ENCODE measurements at places on chromosomes 11 and 22.

GRCh38 chr11:114062272-114062671, 2.8 kb downstream of the ZBTB16 start:
- no peak for DNase-seq

GRCh38 chr22:47102081-47102480, 339.6 kb downstream of the TBC1D22A start:
- DNase-seq, result no peak

- DNase-seq, result no peak
Measured at GRCh38 chr11:115869780-115870431, 365.7 kb upstream of the CADM1 start.

DNA sequence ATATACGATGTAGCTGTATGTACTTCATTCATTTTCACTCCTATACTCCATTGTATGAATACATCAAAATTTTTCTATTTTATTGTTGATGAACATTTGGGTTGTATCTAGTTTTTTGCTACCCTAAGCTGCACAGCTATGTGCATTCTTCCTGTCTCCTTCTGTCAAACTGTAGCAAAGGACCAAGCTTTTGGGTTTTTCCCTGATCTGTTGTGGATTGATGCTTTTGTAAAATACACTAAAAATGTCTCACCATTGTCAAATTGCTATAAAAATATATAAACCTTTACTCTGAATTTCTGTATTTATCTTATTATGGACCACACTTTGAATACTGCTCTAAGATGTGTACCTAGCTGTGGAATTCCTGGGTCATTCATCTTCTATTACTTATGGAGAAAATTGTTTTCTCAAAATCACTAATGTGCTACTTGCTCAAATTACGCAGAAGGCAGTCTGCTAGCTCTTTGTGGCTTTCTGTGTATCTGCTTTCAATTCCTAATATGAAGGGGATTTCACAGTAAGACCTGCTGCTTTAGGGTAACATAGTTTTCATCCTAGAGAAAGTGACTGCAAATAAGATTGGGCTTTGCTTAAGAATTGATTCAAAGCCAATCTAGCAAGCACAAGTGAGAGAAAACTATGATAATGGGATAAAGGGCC, 123.4 kb downstream of the CYP2R1 start:
- DNase-seq, result no peak

DNA sequence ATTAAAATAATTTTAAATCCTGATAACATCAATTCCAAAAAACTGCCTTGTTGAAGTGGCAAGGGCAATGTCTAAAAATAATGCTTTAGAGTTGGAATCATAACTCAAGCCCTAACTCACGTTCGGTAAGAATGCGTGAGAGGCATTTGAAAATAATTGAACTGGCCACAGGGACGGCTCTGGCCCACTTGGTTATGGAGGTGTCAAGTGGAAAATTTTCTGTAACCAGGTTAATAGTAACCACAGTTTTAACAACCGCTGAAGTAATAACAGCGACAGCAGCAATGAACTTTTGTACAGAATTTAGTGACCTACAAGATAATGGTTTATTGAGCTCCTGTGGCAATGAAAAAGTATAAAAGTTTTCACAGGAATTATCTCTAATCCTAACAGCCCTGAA, 79.4 kb downstream of the ETS1 start:
- no peak for DNase-seq

GRCh38 chr22:46596819-46597218, 23.4 kb upstream of the GRAMD4 start:
- peak; percentile 97 for DNase-seq

DNA sequence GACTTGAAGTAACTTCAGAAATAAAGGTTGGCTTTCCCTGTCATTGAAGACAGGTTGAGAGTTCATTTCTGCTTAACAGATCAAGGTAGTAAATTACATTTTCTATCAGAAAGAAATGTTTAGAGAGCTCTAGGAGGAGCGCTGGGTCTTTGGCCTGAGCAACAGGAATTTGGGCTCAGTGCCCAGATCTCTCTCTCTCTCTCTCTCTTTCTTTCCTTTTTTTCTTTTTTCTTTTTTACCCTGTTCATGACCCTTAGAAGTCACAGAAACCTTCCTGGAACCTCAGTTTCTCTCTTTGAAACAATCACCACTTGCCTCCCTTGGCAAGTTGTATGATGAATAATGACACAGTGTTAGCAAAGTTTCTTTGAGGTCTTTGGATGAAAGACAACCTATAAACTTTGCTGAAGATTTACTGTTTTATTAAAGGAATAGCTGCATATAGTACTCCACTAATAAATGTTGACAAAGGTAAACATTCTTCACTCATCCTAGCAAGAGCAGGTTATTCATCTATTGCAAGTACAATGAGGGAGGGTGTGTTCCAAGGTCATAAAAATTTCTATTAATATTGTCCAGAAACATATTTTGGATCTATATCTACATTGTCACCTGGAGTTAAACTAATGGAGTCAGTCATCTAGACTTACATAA, 35.5 kb upstream of the RASSF10 start:
- DNase-seq, result peak; percentile 62

- DNase-seq, result no peak
Measured at GRCh38 chr22:31039393-31039792, 41.7 kb upstream of the SMTN start.

DNA sequence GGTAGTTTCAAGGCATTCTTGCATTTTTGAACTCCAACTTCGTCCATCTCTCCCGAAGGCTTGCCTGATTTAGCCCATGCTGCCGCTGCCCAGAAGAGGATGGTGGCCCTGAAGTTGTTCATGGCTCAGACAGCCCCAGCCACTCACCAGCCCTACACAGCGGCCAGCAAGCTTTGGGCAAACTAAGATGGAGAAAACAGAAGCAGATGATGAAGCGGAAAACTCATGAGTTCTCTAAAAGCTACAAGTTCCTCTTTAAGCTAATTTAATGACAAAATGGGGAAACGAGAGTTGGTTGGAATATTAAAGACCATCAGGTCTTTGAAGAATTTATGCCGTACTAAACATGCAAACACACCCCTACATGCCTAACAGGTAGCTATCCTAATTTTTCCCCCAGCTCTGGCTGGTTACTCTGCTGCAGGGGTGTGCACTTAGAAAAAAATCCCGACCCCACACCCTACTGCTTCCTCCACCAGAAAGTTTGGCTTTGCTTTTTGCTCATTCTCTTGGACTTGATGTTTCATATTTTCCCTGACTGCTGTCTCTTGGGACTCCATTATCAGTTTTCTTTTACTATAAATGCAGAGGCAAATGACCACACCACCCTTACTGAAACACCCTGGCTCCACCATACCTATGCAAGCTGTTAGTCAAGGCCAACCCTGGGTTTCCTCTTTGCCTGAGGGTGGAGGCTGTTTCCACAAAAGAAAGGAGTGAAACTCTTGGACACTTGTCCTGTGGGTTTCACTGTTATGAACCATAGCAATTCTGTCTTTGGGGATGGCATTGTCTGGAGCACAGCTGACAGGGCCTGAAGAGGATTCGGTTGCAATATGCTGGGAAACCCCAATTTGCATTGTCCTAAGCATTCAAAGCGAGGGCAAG, at the start of gene MPEG1:
Gene MPEG1, minus strand, starts transcription at position 184 of the 888 bp plus-strand sequence. Its CDS starts 62 bp downstream, at position 122.
- no peak for DNase-seq

- no peak for DNase-seq
Measured at GRCh38 chr11:57596266-57596885, 1.1 kb upstream of the SERPING1 start.

DNA sequence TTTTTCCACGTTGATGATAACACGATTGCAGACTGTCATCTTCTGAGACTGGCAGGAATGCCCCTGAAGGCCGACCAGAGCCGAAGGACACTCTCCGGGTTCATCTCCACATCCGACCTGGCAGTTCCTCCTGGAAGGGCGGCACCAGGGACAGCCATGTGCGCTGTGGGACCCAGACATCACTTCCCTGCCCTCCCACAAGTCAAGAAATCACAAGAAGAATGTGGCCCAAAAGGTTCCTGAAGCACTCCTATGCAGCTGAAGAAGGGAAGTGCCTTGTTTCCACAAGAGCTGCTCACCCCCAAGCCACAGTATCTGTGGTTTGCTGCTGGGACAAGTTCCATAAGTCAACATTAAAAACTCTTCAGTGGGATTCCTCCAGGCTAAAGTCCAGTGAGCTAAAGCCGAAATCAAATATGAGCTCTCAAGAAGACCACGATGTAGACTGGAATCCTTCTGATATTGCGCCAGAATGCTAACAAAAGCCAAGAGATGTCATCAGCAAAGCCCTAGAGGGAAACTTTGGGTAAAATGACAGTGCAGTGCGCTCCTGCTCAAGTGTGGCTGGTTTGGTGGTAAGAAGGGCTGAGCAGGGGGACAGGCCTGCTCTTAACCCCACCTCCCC, 21.2 kb downstream of the PACSIN2 start:
- no peak for DNase-seq

DNA sequence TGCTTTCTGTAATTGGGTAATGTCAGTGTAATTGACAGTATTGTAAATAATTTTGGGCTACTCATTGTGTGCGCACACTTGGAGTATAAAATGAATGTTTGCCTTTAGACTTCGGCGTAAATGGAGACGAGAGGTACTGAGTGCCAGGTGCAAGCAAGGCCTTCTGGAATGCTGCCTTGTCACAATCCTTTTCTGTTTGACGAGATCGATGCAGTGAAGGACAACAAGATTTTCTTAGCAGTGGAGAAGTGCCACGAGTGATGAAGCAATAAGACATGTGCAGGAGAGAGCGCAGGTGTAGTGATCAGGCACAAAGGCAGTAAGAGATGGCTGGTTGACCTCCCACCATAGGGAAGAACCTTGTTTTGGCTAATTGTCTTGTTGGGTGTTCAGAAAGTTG, 67.5 kb downstream of the DDX10 start:
- peak; percentile 22 for DNase-seq

GRCh38 chr22:24948356-24949202, 2.1 kb upstream of the LHFPL7 start:
- no peak for DNase-seq

GRCh38 chr11:116696381-116696941, 76.3 kb downstream of the BUD13 start:
- no peak for DNase-seq

DNA sequence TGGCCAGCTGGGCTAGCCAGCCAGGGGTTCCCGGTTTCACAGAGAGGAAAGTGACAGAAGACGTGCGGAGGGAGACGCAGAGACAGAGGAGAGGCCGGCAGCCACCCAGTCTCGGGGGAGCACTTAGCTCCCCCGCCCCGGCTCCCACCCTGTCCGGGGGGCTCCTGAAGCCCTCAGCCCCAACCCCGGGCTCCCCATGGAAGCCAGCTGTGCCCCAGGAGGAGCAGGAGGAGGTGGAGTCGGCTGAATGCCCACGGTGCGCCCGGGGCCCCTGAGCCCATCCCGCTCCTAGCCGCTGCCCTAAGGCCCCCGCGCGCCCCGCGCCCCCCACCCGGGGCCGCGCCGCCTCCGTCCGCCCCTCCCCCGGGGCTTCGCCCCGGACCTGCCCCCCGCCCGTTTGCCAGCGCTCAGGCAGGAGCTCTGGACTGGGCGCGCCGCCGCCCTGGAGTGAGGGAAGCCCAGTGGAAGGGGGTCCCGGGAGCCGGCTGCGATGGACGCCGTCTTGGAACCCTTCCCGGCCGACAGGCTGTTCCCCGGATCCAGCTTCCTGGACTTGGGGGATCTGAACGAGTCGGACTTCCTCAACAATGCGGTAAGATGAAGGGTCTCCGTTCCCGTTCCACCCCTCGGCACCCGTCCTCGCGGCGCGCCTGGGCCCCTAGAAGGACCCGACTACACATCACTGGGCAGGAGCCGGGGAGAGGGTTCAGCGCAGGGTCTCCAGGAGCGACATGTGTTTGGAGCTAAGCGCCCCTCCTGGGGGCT, at the start of gene CREB3L1:
Gene CREB3L1, plus strand, starts transcription at position 41 of the 765 bp plus-strand sequence. Its CDS starts 450 bp downstream, at position 491.
- no peak for DNase-seq

GRCh38 chr11:69001243-69002081, 11.6 kb downstream of the MRGPRF start:
- no peak for DNase-seq

DNA sequence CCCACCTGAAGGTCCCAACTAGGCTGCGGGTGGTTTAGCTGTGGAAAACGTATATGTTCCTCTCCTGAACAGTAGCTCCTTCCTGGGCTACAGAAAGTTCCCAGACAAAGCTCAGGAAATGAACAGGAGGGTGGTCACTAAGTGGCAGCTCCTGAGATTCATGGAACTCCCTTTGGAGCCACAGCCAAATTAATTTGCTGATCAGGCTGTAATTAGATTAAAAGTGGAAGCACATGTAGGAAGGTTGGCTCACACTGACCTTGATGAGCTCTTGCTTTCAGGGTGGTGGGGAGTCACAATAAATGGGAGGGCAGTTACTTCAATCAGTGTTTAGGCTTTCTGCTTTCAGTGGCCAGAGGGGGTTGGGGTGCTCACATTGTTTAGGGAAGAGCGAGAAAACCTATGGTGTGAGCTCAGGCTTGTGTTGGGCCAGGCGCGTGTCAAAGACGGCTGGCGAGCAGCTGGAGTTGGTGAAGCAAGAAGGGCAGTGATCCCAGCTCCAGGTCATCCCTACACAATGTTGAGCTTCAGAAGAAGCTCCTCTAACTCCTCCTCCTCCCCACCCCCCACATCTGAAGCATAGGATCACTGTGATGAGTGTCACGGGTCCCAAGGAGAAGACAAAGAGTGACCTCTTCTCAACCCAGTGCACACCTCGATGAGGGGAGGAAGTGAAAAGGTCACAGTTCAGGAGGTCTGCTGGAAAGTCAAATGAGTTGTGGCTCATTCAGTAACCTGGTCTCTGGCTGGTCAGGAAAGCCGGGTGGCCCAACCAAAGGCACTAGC, 42.5 kb downstream of the CLPB start:
- DNase-seq, result no peak

- DNase-seq, result no peak
Measured at GRCh38 chr11:79430280-79430679, 10.6 kb downstream of the TENM4 start.

Measured in LNCaP clone FGC (cell line).